ENCODE measurements at places on chromosomes 1 and 21.

DNA sequence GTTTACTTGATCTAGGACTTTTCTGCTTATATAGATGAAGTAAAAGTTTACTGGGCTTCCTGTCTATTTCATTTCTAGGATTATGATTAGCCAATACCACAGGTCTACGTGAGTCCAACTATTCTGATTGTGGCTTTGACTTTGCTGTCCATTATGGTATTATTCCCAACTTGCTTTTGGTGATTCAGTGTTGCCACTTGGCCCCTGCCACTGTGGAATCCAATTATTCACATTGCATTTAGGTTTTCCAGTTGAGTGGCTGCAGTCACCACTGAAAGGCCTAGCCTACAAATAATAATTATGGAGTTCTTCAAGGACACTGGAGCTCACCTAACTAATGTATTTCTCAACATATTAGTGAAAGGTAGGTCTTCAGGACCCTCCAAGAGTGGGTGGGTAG, 574.3 kb upstream of the USP24 start:
- DNase-seq: no peak

GRCh38 chr1:195866091-195866780, 742.0 kb downstream of the KCNT2 start:
- DNase-seq: no peak

DNA sequence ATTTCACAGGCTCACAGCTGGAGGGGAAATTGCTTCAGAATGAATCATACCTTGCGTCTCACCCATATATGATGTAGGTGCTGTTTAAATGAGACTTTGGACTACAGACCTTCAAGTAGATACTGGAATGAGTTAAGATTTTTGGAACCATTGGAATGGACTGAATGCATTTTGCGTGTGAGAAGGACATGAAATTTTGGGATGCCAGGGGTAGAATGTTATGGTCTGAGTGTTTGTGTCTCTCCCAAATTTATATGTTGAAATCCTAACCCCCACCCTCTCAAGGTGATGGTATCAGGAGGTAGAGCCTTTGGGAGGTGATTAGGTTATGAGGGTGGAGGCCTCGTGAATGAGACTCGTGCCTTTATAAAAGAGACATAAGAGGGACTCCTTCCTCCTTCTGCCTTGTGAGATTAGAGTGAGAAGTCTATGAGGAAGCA, 41.4 kb downstream of the KCNK1 start:
- no peak for DNase-seq

GRCh38 chr1:14242123-14242522, 356.4 kb upstream of the KAZN start:
- DNase-seq: no peak

GRCh38 chr1:913491-914130, 10.1 kb upstream of the SAMD11 start:
- DNase-seq: no peak

DNA sequence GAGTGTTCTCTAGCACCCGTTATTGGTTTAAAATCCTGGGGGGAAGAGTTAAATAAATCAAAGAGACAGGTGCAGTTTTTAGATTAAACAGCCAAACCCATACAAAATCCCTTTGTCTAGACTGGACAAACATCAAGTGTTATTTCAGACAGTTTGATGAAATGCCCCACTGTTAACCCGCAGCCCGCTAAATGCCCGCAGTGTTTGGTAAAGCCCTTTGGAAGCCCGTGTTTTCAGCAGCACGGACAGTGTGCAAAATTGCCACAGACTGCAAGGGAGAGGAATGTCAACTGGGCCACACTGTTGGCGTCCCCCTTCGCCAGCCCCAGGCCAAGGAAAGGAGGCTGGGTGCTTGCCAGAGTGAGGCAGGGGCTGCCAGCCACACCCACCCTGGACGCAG, 26.6 kb downstream of the AJAP1 start:
- DNase-seq: no peak

GRCh38 chr1:164983023-164983650, 373.4 kb downstream of the LMX1A start:
- no peak for DNase-seq

DNA sequence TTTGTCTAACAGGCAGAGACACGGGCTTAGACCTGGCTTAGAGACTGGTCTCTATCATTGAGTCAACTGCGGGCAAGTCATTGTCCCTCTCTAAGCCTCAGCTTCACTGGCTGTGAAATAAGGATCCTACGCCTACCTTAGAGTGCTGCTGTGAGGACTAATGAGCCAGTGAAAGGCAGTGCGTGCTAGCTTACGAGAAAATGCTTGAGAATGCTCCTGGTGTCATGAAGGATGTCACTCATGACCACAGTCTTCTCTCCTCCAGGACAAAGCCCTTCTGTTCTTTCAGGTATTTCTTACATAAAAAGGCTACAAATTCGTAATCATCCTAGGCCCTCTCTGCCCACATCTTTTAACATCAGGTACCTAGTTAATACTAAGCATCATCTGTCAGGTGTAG, 16.5 kb upstream of the A3GALT2 start:
- no peak for DNase-seq

Data from activated CD4-positive, alpha-beta T cell treated with anti-CD3 and anti-CD28 coated beads for 1 hour (primary cell).